ENCODE measurements at places on chromosomes 11 and 22.

DNA sequence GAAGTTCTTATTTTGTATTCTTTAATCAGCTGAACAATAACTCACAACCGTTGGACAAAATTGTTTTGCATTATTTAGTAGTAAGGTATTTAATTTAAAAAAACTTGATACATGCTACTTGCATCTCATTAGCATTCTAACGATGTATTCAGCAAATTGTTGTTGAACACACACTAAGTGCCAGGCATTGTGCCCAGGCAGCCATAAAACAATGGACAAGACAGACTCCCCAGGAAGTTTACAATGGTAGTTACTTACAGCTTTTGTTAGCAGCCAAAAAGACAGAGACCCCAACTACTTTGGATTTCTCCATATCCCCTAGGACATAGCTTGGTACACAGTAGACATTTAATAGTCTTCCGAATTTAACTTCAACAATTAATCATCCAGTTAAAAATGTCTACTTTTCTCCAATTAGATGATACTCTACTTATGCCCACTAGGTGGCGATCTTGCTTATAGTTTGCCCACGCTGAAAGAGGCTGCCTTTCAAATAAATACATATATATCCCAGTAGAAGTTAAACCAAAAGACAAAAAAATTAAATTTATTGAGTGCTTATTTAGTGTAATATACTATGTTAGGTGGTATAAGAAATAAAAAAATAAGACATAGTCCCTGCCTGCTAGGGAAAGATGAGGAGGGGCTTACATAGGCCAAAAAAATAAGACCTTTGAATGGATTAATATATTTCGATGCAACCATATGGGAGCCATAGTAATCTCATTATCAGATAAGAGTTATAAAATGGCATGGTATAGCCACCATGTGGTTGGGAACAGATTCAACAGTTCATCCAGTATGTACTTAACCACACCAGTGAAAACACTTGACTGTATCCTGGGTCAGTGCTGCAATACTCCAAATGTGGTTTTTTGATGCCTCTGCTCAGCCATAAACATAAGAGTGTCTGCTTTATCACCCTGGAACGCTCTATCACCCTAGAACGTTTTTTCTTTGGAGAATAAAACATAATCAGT lies 2.0 kb upstream of the FJX1 start:
- peak; percentile 38 for DNase-seq

- no peak for DNase-seq
Observed at GRCh38 chr11:92423115-92424034, 198.8 kb downstream of the FAT3 start.

GRCh38 chr22:29442976-29443375 lies 4.6 kb downstream of the RFPL1 start:
- no peak for DNase-seq

- DNase-seq: peak; percentile 39
Observed at GRCh38 chr22:32202539-32203180, 2.2 kb downstream of the RFPL2 start.

DNA sequence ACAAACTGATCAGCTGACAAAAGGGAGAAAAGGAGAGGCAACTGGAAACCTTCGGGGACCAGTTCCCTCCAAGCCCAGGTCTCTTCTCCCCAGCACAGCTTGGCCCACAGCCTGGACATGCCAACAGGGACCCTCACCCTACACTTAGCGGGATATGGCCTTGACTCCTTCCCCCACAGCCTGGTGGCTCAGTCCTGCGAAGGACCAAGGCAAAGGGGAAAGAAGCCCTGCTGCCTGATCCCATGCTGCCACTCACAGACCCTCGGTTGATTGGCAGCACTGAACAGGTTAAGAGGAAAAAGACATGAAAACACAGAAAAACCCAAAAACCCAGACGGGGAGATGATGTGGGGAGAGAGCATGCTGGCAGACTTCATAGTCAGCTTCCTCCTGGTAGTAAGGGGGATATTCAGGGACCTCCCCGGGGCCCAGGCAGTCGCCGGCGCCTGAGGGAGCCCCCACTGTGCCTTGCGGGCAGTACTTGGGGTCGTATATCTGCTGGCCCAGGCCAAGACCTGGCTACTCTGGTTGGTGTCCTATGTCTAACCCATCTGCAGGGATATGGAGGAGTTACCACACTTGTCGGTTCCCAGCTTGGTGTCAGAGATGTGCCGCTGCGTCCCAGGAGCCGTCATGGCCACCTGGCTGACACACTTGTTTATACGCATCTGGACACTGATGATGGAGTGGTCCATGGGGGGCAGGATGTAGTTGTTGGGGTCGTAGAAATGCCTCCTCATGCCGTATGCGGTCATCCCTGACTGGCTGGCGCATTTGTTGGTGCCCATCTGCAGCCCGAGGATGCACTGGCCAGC lies 34.2 kb upstream of the HORMAD2 start:
- no peak for DNase-seq

DNA sequence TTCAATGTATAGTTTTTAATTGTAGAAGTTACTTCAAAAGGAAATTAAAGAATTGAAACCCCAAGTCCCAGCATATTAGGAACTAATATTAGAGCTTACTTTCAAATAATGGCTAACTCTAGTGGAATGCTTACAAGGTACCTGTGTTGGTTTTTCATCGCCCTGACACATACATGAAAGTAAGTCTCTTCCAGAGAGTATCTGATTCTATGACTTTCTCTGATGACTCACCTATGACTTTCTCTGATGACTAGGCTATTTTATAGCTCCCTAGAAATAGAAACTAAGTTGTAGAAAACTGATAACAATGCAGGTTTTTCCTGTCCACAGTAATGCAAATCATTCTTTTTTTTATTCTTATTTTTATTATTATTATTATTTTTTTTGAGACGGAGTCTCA lies 33.6 kb upstream of the MMP7 start:
- peak; percentile 15 for DNase-seq

- DNase-seq: no peak
Observed at GRCh38 chr11:86360775-86361395, 13.8 kb upstream of the CCDC81 start.

DNA sequence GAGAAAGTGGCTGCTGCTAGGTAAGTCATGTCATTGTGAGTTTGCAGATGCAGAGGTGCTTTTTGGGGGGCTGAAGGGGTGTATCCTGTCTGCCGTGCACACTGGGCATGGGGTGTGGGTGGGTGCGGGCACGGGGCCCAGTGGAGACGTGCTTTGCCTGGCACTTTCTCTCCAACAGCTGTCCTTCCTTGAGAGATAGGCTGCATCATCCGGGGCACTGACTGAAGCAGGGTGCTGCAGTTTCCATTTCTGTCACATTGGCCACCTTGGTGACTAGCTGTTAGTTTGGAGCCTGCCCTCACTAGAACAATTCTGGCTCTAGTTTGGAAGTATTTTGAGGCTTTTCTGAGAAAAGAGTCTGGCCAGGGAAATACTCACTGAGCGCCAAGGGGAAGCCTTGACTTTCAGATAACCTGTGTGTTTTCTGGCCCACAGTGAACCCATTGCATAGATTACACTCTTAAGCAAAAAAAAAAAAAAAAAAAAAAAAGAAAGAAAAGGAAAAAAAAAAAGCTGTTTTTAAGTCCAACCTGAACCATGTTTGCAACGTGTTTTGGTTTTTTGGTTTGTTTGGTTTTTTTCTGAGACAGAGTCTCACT lies 219.2 kb downstream of the NAV2 start:
- DNase-seq: no peak

GRCh38 chr11:119047205-119047604 lies 9.8 kb downstream of the HYOU1 start:
- no peak for DNase-seq

- no peak for DNase-seq
Observed at GRCh38 chr11:95907476-95907875, 16.4 kb downstream of the MTMR2 start.

GRCh38 chr11:47384498-47384897 lies 6.2 kb upstream of the SPI1 start:
- no peak for DNase-seq

DNA sequence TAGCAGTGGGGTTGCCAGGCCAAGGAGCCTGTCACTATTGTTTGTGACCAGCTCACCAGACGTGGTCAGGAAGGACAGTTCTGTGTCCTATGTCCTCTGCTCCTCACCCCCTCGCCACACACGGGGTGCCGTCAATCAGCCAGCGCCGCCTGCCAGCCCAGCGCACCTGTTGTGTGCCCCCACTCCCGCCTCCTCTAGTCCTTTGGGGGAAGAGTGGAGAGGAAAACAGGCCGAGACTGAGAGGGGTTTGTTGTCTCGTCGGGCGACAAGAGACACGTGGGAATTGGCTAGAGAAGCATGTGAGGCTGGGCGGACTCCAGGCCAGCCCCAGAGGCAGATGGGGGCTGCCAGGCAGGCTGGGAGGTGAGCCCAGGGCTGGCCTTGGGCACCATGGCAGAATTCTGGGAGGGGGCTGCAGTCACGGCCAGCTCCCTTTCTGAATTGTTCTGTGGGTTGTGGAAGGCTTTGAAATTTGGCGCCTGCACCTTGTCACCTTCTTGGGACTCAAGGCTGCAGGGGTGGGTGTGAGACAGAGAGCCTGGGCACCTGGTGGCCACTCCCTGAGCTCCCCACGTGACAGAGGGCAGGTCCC lies 3.1 kb upstream of the KCNQ1OT1 start:
- DNase-seq: no peak

- peak; percentile 20 for DNase-seq
Observed at GRCh38 chr11:1202776-1203504, 19.9 kb upstream of the MUC5B start.

GRCh38 chr11:638631-639331 lies 1.7 kb downstream of the DRD4 start:
- DNase-seq: no peak

DNA sequence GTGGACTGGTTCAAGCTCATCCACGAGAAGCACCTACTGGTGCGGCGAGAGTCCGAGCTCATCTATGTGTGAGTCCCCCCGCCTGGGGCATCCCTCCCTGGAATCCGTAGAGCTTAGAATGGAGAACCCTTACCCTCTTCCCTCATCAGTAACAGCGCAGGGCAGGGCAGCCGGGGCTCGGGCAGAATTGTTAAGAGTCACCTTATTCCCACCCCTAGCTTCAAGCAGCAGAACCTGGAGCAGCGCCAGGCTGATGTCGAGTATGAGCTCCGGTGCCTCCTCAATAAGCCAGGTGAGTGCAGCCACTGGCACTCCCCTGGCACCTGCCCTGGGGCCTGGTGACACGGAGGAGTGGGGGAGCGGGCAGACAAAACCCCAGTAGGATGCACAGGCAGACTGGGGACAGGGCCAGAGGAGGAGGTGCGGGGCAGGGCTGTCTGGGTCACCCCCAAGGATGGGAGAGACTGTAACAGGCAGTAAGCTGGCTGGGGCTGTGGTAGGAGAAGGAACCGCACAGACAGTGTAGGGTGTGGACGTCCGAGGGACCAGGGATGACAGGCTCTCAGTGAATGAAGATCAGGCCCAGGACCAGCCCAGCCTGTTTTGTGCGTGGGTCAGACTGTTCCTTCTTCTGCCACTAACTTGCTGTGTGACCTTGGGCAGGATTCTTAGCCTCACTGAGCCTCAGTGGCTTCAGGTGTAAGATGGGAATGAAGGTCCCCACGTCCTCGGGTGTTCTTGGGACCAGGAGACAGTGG lies 20.4 kb downstream of the C22orf23 start:
- DNase-seq: no peak

GRCh38 chr11:575313-575995 lies 816 bp upstream of the PHRF1 start:
- no peak for DNase-seq

DNA sequence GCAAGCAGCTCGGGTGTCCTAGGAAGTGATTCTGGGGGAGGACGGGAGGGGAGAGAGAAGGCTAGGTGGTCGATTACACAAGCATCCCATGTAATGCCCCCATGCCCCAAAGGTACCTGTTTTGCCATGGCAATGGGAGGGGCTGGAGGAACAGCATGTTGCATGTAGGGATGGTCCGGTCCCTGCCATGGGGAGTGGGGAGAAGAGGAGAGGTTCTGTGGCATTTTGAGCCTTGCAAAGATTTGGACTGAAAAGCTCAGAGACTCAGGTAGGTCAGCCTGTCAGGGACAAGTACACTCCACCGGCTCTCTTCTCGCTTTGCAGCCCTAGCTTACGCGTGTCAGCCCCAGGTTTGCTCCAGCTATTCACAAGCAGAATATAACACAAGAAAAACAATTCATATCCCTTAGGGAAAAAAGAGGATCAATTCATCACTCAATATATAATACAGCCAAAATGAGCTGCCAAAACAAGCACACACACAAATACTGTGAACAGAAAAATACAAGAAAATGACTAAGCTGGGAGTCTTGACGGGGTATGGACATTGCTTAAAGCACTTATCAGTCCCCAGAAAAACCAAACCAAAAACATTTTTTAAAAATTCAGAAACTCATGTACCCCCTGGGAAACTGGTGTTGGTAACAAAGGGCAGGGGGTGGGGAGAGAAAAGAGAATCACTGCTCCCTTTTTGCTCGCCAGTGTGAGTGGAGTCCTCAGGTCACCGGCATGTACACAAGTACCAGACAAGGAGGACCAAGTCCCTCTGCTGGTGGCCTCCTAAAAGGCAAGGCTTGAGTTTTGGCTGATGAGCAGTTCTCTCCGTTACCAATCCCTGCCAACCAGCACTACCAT lies 21.6 kb downstream of the APOL5 start:
- DNase-seq: no peak

- no peak for DNase-seq
Observed at GRCh38 chr11:84581083-84581482, 1046.1 kb downstream of the DLG2 start.

GRCh38 chr11:32136657-32137056 lies 45.8 kb downstream of the RCN1 start:
- DNase-seq: no peak

DNA sequence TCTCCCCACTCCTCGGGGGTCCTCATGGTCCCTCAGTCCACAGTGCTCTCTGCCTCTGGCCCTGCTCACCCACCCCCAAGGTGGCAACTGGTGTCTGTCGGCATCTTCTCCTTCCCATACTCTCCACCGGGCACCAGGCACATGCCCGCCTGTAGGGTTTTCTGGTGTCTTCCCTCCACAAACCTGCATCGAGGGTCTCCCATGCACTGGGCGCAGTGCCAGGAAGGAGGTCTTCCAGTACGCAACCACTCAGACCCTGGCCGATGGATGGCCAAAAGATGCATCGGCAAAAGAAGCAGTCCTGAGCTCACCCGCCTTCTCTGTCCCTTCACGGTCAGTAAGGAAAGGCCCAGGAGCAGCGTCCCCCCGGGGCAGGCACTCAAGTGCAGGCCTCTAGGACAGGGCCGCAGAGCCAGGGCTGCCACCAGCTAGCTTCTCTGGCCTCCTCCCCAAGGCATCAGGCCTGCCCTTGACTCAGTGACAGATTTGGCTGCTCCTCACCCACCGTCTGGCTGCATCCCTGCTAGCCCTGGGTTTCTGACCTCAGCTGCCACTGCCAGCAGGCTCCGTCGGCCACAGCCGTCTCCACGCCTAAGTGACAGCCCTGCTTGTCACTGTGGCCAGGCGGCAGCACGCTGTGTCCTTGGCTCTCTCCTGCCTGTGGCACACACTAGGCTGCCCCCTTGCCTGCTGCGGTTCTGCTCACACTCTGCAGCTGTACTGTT lies 32.1 kb upstream of the IGSF9B start:
- no peak for DNase-seq

- no peak for DNase-seq
Observed at GRCh38 chr11:126816645-126817044, 183.9 kb downstream of the KIRREL3 start.

DNA sequence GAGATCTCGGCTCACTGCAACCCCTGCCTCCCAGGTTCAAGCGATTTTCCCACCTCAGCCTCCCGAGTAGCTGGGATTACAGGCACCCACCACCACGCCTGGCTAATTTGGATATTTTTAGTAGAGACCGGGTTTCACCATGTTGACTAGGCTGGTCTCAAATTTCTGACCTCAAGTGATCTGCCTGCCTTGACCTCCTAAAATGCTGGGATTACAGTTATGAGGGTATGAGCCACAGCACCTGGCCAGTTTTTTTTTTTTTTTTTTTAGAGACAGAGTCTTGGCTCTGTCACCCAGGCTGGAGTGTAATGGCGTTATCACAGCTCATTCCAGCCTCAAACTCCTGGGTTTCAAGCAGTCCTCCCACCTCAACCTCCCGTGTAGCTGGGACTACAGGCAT lies 54.9 kb upstream of the PRR5 start:
- DNase-seq: no peak

Data from CD14-positive monocyte (primary cell).